Stimulated activated CD8-positive, alpha-beta memory T cell treated with anti-CD3 and anti-CD28 coated beads, Interleukin-2, amount 100 ng/mL, for 1 hour (primary cell): ENCODE measurements at places on chromosomes 5 and 9.

DNA sequence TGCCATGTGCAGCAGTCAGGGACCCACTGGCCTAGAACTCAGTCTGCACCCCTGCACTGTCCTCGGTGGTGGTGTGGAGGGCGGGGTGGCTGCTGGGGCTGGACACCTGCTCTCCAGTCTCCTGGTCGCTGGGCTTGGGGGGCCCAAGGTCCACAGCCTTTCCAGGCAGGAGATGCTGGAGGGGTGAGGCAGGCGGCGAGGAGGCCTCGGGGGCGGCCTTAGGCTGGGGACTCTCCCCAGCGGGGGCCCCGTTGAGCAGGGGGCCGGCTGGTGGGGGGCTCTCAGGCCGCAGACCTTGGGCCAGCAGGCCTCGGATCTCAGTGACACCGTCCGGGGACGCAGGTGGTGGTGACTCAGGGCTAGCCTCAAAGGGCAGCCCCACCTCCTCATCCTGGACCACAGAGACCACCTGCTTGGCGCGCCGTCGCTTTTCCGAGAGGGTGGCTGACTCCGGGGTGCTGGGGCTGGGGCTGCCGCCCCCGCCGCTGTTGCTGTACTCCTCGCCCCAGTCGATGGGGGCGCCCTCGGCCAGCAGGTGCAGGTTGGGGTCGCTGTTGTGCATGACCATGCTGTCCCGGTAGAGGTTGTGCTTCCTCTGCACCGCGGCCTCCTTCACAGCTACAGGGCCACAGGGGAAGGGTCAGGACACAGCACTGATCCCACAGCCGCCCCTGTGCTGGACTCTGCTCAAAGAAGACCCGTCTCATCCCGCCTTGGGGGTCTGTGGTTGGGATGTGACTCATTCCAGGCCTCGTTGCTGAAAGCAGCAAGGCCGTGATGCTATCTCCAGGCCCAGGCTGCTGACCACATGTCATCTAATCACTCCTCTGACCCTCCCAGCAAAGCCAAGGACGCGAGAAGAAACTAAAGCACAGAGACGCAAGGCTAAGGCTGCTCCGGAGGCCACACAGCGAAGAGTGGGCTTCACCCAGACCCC, 55.8 kb downstream of the LRSAM1 start:
- no peak for DNase-seq

GRCh38 chr5:105581988-105582690, 2019.5 kb upstream of the NUDT12 start:
- no peak for DNase-seq

GRCh38 chr9:18980189-18980588, 52.8 kb downstream of the SAXO1 start:
- DNase-seq: no peak

GRCh38 chr5:537098-537497, 12.8 kb upstream of the SLC9A3 start:
- DNase-seq: no peak

GRCh38 chr5:71830681-71831539, 111.8 kb downstream of the CARTPT start:
- no peak for DNase-seq

- DNase-seq: no peak
Observed at GRCh38 chr5:38557308-38557710, 863 bp upstream of the LIFR start.

GRCh38 chr9:70988551-70988950, 132.9 kb downstream of the TRPM3 start:
- no peak for DNase-seq

GRCh38 chr5:177325868-177326381, 14.2 kb upstream of the MXD3 start:
- DNase-seq: no peak

DNA sequence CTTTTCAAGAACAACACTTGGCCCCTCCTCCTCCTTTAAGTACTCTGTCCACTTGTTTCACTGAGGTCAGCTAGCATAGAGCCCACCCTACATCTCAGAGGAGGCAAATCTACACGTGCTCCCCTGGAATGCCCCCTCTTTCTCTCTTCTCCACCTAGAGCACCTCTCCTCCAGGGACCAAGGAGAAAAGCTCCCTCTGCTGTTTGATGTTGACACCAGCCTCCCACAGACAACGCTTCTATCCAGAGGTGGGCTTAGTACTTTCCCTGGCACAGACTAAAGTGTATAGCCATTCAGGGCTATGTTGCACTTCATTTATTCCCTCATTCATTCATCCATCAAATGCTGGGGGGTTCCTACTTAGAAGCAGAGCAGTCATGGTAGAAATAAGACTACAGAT, 68.2 kb upstream of the TAF1L start:
- DNase-seq: no peak

- no peak for DNase-seq
Observed at GRCh38 chr9:88645879-88646199, 110.9 kb downstream of the NXNL2 start.

DNA sequence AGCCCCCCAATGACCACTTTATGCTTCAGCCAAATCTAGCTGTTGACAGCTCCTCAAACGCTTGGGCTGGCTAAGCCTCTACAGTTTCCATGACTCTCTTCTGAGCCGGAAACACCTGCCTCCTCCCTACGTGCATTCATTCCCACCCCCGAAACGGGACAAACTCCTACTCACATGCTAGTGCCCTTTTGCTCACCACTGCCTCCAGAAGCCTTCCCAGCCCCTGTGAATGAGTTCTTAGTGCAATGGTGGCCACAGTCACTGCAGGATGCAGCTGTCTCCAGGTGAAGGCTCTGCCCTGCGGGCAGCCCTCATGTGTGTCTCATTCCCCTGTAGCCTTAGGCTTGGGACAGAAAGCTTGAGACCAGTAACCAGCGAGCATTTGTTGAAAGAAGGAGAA, 68.8 kb upstream of the DAB2IP start:
- DNase-seq: no peak

DNA sequence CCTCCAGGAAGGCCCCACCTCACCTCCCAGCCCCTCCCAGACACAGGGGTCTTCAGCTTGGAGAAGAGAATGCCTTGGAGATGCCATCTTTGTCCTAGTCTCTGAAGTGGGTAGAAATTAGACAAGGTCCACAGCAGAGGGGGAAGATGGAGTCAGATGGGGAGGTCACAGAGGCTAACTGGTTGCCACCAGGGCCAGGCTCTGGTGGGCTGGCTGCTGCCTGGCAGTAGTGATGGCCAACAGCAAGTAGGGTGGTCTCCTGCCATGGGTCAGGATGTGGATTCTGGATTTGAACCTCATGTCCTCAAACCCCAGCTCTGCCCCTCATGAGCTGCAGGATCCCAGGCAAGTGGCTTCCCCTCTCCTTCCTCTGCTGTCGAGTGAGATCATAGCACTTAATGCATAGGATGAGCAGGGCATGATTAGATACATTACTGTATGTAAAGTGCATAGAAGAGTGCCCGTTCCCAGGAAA, 38.7 kb upstream of the NEK6 start:
- DNase-seq: no peak

DNA sequence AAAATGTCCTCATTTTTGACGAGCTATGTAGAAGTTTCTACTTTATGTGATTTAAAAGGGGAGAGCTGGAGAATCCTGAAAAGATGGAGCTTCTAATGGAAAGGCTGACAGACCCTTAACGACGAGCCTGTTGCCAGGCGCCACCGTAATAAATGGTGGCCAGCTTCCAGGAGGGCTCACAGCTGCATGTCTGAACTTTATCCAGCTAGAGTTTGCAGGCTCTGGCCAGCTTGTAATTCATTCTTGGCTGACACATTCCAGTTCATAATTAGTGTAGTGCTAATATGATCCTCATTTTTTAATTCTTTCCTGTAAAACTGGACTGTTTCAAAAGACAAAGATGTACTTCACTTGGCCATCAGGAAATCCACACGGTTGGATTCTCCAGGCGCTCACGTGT, 246.7 kb downstream of the GAS1 start:
- DNase-seq: no peak

GRCh38 chr9:89929673-89930480, 325.1 kb downstream of the GADD45G start:
- no peak for DNase-seq

GRCh38 chr5:53826504-53826903, 266.1 kb downstream of the NDUFS4 start:
- DNase-seq: no peak

DNA sequence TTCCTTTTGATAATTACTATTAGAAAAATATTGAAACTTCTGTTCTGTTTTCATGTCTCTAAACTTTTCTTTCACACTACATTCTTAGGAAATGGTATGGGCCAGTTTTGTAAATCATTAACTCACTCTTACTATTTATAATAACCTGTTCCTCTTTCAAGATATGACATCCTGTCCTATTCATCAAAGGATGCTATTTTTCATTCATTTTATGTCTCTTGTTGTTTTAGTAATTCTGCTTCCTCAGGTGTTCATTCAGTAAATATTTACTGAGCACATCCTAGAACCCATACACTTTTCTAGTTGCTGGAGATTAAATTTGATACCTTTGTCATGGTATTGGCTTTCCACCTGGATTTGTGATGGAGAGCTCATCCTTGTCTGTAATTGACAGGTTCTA, 58.0 kb downstream of the GDA start:
- no peak for DNase-seq

DNA sequence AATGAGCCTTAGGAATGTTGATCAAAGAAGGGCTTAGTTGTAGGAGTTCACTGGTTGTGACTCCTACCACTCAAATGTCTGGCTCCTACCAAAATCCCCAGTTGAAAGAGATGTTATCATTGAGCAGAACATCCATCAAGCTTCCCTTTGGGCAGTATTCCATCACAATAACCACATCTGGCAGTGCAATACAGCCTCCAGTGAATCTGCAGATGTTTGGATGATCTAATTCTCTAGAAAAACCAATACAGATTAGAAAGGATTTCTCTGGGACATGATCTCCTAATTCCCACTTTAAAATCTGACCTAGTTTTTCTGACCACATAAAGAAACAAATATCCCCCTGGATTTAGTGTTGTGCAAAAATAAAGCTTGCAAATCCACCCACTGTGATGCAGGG, 81.6 kb downstream of the TMEM215 start:
- no peak for DNase-seq

DNA sequence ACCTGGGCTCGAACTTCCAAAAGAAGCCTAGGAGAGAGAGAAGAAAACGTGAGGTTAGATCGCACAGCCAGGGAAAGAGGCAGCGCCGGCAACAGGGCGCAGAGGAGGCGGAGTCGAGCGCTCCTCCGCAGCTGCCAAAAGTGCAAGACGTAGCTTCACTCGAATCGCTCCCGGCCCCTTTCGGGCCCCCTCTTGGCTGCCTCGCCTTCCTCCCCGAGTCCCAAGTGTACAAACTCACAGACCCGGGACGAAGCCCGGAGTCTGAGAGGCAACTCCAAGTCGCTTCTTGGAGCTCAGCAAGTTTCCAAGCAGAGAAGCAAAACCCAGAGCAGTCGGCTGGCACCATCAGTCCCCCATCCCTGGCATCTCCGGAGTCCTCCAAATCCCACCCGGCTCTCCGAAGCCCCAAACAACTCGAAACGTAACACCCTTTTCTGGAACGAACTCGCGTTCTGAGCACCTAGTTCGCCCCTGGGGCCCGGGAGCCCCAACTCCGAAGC, 1.2 kb downstream of the MIER3 start:
- DNase-seq: no peak

GRCh38 chr9:134451700-134452458, 125.6 kb downstream of the RXRA start:
- no peak for DNase-seq

DNA sequence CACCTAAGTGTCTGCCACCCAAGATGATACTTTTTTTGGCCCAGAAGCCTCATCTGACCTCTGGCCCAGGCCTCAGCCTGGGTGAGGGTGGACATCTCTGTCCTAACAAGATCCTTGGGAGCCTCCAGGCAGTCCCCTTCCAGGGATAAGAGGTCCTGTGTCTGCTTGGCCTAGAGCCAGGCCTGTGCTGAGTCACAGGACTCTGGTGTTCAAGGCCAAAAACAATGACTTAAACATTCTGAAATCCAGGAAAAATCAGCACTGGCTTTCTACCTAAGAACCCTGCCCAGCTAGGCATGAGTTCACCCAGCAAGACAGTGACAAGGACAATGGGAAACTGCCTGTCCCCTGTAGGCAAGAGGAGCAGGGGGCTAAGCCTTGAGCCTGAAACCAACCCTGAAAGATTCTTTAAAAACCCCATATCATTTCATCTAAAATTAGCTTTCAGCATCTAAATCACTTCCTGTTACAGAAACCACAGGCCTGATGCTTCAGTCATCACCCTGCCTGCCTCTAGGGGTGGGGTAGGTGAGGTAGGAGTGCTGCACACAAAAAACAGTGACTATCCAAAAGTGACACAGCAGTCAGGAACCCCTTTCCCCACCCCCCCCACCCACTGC, 29.9 kb downstream of the CSF2 start:
- peak; percentile 53 for DNase-seq

GRCh38 chr5:14783691-14784090, 87.9 kb downstream of the ANKH start:
- DNase-seq: no peak

DNA sequence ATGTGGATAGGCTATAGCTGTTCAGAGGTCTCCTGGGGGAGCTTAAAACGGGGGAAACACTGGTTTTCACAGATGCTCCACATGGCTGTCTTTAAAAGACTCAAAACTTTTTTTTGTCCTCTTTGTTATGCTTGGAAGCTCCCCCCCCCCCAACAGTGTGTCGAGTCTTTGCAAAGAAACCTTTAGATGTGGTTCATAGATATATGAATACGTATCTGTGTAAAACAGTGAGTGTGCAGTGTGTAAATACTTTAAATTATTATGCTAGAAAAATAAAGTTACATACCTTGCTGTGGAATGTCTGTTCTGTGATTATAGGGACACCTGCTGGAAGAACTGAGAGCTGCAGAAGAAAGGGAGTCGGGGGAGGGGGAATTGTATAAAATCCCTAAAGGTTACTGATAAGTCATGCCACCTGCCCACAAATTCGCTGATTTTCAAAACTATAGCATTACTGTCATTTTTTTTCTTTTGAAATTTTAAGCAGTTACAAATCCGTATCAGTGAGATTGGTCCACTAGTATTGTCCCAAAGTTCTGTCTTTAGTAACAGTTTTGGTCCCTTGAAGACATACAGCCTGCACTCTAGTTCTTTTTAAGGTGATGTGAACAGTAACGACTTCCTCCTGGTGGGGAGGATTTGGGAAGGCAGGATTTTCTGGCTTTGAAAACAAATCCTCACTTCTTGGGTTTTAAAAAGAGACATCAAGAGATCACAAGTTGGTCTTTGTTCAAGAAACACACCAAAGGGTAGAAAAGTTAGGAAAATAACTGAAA, 22.9 kb downstream of the RGMB start:
- DNase-seq: no peak

DNA sequence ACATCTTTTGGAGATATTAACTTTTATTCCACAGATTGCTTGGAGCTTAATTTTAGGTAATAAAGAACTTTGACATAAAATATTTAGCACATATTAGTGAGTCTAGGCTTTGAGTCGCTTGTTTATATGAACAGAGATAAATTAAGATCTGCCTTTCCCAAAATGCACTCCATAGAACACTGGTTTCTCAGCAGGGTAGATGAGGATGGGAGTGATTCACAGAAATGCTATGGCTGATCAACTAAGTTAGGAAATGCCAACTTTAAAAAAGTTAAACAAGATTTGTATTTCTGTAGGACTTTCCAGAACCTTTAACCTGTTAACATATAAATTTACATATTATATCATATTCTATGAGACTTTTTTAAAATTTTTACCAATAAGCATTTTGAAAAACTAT, 65.2 kb downstream of the STARD4 start:
- DNase-seq: no peak
